ENCODE measurements at places on chromosomes 1 and 21.
A peak's percentile ranks its signal among the peaks of the same experiment; 100 is the strongest.

DNA sequence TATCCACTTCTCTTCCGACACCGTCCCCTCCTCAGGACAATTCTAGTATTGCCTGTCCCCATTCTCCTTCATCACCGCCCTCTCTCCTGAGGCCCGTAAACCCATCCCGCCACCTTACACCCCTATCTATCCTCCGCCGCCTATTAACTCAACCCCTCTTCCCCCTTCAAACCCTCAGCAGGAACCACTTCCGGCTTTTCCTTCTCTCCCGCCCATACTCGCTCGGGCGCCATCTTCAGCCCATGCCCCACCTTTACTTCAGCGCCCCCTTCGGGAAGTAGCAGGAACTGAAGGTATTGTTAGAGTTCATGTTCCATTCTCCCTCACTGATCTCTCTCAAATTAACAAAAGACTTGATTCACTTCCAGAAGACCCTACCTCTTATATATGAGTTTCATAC is 31.6 kb downstream of the VN1R5 start:
- no peak for DNase-seq

GRCh38 chr1:157893686-157894085 is 52.1 kb upstream of the CD5L start:
- DNase-seq = no peak

DNA sequence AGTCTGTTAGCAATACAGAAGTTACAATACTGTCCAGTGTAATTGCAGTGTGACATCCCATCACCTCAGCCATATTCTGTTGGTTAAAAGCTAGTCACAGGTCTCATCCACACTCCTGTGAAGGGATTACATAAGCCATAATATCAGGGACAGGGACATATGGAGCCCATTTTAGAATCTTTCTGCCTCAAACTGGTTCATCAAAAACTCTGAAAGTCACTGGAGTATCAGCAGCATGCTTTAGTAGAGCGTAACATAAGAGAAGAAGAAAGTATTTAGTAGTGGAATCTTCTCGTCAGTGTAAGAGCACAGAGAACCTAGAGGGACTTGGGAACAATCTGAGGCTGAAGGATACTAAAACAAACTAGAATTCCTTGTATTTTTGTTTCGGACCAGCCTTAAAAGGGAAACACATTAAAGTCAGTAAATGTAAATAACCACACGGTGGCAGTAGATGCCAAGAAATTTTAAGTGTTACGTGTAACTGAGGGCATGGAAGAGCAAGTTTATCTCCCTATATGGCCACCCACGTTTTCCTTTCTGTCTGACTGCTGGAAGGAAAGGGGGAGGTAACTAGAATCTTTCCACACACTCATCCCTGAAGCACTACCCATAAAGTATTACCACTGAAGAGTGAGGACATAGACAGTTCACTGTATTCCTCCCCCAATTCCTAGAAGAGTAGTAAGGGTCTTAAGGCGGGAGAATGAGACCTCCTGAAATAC is 41.6 kb upstream of the AGL start:
- DNase-seq = peak; percentile 97

GRCh38 chr1:228865627-228866330 is 130.5 kb downstream of the RHOU start:
- DNase-seq = no peak

DNA sequence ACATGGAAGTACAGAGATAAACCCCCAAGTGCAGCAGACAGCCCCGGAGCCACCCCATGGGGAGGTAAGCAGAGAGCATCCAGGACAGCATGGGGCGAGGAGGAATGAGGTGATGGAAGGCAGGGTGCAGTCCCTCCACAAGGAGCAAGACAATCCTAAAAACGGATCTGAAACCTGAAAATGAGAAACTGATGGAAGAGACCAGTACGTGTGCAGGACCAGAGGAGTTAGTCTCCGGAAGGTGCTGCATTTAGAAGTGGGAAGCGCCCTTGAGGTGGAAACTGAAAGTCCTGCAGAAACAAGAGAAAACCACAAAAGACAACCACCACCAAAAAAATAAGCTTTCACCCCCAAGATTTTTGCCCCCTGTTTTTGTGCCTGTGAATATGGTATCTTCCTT is 17.4 kb upstream of the DDOST start:
- no peak for DNase-seq

DNA sequence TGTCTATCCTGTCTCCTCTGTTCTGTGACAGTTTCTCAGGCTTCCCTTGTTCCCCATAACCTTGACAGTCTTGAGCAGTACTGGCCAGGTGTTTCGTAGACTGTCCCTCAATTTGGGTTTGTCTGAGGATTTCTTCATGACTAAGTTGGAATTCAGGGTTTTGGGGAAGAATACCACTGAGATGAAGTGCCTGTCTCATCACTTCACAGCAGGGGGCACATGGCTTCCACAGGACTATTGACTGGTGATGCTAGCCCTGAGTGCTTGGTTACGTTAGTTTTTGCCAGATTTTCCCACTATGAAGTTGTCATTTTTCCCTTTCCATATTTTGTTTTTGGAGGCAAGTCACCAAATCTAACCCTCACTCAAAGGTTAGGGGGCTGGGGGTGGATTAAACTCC is 45.7 kb downstream of the CDCP2 start:
- peak; percentile 70 for DNase-seq

GRCh38 chr1:108814343-108815125 is 42.4 kb downstream of the AKNAD1 start:
- peak; percentile 53 for DNase-seq

DNA sequence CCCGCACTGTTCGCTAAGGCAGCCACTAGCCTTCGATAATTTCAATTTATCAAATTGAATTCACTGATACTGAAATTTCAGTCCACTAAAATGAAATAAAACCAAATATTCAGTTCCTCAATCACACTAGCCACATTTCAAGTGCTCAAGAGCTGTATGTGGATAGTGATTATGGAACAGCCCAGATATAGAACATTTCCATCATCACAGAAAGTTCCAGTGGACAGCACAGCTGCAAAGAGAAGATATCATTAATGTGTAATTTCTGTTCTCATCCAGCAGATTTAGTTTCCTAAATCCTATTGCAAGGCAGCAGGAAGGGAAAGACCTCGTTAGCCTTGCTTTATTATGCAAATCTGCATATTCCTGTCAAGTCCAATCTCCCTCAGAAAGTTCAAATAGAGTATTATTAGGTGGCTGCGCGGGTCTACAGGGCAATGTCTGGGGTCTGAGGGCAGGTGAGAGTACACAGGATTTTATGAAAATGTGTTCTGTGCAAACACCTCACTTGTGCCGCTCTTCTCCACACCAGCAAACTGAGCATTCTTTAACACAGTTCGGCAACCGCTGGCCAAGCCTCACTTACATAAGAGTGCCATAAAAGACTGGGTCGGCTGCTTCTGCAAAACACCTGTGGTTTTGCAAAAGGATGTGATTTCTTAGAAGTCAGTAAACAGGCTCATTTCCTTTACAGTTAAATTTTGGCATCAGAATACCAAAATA is 22.4 kb downstream of the CAPZB start:
- no peak for DNase-seq

DNA sequence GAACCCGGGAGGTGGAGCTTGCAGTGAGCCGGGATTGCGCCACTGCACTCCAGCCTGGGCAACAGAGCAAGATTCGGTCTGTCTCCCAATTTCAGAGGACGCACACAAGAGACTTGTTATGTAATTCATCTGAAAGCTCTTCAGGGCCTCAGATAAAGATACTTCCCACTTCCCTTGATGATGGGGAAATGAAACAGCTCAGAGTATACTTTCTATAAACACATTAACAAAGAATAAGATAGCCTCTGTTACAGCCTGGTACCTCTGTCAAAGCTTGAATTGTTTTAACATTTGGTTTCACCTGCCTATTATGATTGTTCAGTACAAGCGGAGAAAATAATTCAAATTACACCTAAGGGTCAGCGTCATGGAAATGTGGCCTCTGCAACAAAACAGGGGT is 622.9 kb upstream of the ADGRL4 start:
- DNase-seq = no peak

DNA sequence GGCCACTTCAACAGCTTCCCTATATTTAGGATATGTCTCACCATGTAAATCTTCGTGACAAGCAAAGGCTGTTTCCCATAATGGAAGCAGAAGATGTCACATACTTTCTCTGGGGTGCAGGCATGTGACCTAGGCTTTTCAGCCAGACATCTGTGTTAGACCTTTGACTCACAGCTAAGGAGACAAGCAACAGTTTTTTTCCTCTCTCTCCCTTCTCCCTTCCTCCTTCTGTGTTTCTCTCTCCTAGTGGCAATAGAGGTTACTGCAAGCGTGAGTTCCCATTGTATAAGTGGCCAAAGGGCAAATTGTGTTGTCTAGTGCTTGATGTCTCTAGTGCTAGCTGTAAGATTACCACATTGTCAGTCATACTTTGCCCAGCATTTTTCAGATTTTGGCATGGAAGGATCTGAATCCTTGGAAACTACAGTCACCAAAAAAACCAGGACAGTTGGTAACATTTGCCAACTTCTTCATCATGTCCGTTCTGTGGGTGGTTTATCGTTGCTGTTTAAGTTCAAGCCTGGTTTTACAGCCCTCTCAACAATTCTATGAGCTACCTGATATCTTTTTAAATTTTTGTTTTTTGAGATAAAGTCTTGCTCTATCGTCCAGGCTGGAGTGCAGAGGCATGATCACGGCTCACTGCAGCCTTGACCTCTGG is 44.4 kb upstream of the RABGAP1L start:
- peak; percentile 53 for DNase-seq

DNA sequence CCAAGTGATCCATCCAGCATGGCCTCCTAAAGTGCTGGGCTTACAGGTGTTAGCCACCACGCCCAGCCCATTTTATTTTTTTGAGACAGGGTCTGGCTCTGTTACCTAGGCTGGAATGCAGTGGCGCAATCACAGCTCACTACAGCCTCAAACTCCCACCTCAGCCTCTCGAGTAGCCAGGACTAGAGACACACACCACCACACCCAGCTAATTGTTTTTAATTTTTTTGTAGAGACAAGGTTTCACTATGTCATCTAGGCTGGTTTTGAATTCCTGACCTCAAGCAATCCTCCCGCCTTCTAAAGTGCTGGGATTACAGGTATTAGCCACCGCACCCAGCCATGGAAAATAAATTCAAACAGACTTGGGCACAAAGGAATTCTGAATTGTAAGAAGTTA is 31.9 kb downstream of the PUM1 start:
- no peak for DNase-seq

Data from fibroblast of skin of scalp (primary cell).